NCI-H1092 (cell line): ENCODE measurements at places on chromosomes 16 and 17.

DNA sequence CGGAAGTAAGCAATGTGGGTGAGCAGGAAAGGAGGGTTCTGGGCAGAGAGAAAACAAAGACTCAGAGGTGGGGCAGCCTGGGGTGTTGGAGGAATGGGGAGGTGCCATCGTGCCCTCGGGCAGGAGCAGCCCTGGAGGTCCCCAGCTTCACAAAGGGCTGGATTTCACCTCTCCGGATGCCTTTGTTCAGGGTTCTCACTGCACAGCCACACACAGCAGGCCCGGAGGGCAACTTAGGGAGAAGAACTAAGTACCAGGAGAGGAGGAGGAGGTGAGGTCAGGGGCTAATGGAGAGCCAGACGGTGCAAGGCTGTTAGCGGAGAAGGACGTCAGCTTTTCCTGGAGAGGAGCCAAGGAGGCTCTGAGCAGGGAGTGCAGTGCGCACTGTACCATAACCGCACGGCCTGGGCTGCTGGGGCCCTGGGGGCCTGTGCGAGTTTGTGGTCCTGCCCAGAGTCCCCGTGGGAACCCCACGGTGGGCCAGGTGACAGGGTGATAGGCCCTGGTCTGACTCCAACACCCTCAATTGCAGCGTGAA, 9.3 kb downstream of the ARRB2 start:
- no peak for DNase-seq

- DNase-seq: no peak
These were observed 519.4 kb upstream of the WSB1 start for GRCh38 chr17:26774291-26775218.

- DNase-seq: no peak
These were observed 2.5 kb downstream of the ITGAE start for GRCh38 chr17:3798273-3799180.

DNA sequence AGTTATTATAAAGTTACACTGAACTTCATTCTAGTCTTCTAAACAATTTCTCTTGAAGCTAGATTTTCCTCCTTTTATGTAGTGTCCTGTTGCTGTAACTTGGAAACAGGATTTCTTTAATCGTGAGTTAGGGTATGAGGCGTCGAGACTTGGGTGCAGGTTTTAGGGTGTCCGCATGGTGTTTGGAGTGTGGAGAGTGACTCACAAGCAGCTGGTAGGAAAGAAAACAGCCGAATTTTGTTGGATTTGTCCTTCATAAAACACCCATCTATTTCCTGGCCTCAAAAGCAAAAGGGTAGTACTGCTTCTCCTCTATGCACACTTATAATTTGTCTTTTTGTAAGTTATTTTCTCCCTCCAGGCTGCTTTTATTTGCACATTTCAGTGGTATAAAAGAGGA, 1.6 kb downstream of the RPTOR start:
- no peak for DNase-seq

DNA sequence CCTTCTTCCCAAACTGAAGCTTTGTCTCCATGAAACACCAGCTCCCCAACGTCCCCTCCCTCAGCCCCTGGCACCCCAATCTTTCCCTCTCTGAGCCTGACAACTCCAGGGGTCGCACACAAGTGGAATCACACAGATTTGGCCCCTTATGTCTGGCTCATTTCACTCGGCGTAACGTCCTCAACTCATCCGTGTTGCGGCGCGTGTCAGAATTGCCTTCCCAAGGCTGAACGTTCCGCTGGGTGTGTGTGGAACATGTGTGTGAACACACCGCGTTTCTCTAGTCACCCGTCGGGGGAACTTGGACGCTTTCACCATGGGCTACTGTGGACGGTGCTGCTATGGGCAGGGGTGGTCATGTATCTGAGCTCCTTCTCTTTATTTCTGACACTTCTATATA, 45.0 kb downstream of the TBC1D16 start:
- no peak for DNase-seq

GRCh38 chr17:77738751-77739531, 219.6 kb upstream of the TNRC6C start:
- no peak for DNase-seq

GRCh38 chr16:70767377-70768202, 33.4 kb downstream of the VAC14 start:
- DNase-seq: no peak

DNA sequence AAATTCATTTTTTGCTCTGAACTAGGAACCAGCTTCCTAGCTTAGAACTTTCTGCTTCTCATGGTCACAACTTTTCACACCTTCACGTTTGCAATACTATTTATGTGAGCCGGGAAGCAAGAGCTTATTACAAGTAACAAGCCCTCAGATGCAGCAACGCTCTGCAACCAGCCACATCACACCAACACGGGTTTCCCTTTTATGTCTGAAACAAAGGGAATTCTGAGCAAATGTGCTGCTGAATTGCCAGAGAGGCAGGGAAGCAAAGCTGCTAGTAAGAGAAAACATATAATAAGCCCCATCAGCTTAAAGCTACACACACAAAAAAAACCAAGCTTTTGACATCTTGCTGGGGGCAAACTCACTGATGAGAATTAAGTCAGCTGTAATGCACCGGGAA, 122.2 kb downstream of the SLC39A11 start:
- DNase-seq: no peak

DNA sequence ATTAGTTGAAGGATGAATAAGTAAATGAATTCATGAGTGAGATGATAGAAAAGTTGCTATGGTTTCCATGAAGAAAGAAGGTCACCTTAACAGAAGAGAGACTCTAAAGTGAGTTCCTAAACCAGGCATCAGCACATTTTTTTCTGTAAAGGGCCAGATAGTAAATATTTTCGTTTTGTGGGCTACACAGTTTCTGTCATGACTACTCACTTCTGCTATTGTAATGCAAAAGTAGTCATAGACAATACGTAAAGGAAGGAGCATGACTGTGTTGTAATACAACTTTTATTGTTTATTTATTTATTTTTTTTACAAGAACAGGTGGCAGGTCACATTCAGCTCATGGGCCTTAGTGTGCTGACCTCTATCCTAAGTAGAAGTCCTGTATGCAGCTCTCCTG, 426.1 kb upstream of the DYNLRB2 start:
- DNase-seq: no peak

DNA sequence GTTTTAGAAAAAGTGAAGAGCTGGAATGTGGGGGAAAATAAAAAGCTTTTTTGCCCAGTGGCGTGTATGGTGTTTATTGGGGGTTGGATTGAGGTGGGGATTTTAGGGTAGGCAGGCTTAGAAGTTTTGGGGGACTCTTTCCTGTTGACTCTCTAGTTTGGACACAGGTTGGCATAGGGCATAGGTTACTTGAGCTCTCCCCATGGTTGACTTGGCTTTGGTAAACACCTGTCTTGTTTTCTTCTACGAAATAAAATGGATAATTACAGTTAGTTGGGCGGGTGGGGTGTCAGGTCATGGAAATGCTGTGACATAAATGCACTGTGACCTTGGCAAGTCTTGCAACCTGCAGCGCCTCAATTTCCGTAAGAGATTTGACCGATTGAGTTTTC, 680 bp upstream of the TAOK2 start:
- DNase-seq: no peak

DNA sequence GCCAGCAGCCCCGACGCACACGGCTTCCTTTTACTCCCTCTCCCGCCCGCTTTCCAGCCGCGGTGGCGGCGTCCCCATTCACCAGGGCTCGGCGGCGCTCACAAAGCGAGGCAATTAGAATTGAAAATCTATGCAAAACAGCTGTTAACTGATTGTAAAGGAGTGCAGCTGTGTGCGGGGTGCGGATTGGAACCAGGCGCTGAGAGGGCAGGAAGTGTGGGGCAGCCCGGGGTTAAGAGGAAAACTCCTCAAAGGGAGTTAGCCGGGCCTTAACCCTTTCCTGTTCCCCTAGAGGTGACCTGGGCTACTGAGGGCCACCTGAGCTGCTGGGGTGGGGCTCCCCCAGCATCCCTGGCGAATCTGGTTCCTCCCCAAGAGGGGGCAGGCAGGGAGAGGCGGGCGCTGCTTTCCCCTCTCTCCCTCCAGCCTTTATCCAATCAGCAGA, 5.8 kb upstream of the GSE1 start:
- no peak for DNase-seq

DNA sequence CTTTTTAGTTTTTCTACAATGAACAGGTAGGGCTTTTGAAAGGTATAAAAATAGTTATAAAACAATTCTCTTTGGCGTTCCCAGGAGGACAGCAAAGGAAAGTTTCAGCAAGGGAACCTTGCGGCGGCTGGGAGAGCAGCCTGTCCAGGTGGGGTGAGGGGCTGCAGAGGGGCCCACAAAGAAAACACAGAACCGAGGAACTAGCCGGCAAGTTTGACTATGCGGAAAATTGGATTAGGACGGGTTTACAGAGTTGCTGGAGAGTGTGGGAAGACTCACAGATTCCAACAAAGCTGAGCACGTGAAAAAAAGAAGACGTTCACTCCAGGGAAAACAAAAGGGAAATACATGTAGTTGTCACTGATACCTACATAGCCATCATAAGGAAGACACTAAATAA, 40.2 kb upstream of the METTL16 start:
- no peak for DNase-seq

DNA sequence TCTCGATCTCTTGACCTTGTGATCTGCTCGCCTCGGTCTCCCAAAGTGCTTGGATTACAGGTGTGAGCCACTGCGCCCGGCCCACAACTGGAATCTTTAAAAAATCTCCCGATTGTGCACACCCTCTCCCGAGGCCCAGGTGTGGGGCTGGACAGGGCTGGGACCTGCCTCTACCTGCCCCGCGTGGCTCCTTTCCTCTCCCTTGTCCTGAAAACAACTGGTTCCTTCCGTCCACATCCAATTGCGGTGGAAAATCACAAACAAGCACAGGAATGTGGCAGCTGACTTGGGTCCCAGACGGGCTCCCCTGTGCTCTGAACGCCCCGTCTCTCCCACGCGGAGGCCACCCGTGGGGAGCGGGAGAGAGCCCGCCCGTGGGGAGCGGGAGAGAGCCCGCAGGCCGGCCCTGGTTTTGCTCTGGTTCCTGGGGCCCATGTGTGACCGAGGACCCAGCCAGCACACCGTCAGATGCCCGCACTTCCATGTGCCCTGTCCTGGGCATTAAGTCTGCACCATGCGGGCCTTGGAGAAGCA, 3.0 kb upstream of the TMEM204 start:
- no peak for DNase-seq

GRCh38 chr17:61484174-61484573, 32.0 kb downstream of the TBX4 start:
- DNase-seq: no peak

- no peak for DNase-seq
These were observed 386.4 kb upstream of the TNRC6C start for GRCh38 chr17:77572065-77572601.

GRCh38 chr17:559551-560431, 154.8 kb downstream of the VPS53 start:
- DNase-seq: no peak

GRCh38 chr17:78628547-78629435, 51.6 kb upstream of the DNAH17 start:
- DNase-seq: no peak

- no peak for DNase-seq
These were observed 25.4 kb downstream of the METRNL start for GRCh38 chr17:83104577-83105505.

- DNase-seq: peak; percentile 2
These were observed 179.3 kb downstream of the UTP18 start for GRCh38 chr17:51439395-51440229.

- no peak for DNase-seq
These were observed 64.2 kb upstream of the ZNF469 start for GRCh38 chr16:88318521-88318920.

GRCh38 chr16:4402439-4403132, 13.8 kb downstream of the CORO7 start:
- peak; percentile 38 for DNase-seq

DNA sequence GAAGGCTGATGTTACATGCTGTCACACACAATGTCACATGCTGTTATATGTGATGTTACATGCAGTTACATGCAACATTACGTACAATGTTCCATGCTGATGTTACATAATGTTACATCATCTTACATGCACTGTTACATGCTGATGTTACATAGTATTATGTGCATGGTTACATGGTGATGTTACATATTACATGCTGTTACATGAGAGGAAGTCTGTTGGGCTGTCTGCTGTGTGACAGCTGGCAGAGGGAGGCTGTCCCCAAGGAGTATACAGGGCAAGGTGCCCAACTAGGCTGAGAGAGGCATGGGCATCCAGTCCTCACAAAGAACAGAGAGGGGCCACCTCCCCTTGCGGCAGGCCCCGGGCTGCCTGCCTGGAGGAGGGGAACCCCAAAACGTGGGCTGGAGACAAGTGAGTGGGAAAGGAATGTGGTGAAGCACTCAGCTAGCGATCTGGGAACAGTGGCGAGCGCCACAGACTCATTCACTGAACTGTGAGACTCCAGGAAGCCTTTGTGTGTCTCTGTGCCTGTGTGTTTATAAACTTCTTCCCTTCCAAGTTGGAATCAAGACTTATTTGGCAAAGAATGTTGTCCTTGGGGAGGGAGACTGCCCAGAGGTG, 30.6 kb downstream of the TMEM92 start:
- no peak for DNase-seq

DNA sequence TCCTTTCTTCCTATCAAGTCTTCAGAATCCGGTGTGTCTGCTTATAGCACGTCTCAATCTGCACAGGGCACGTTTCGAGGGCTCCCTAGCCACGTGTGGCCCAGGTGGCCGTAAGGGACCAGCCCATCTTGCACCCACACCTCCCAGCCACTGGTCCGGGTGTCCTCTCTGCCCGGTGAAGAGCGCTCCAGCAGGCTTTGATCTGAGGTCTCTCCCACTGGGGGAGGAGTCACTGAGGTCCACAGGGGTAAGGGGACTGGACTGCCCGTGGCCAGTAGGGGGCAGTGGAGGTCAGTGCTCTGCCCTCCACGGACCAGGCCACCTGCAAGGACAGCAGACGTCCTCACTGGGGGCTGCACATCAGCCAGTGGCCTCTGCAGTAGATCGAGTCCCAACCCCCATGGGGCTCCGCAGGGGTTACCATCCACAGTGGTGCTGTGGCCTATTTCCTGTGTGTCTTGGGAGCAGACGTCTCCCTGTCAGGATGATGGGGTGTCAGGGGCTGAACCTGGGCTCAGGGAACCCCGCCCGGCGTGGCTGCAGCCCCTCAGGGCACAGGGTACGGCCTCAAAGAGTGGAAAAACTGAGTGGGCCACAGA, 204.1 kb upstream of the CIBAR2 start:
- DNase-seq: peak; percentile 72

GRCh38 chr16:2611499-2611862, 70.8 kb upstream of the KCTD5 start:
- DNase-seq: no peak

GRCh38 chr17:63973930-63974593, 1.3 kb upstream of the SCN4A start:
- DNase-seq: no peak

- DNase-seq: no peak
These were observed 560.7 kb downstream of the KCNJ18 start for GRCh38 chr17:22253007-22253406.
